NCI-H1092 treated with DMSO at 0.1 percent for 48 hours (cell line): ENCODE measurements at places on chromosomes 4 and X.

- peak; percentile 73 for DNase-seq
Observed at GRCh38 chrX:110853610-110854009, 58.0 kb upstream of the CHRDL1 start.

- DNase-seq, result no peak
Observed at GRCh38 chr4:40890764-40891163, 141.0 kb downstream of the NSUN7 start.

- no peak for DNase-seq
Observed at GRCh38 chr4:100504086-100504874, 13.5 kb downstream of the EMCN start.

DNA sequence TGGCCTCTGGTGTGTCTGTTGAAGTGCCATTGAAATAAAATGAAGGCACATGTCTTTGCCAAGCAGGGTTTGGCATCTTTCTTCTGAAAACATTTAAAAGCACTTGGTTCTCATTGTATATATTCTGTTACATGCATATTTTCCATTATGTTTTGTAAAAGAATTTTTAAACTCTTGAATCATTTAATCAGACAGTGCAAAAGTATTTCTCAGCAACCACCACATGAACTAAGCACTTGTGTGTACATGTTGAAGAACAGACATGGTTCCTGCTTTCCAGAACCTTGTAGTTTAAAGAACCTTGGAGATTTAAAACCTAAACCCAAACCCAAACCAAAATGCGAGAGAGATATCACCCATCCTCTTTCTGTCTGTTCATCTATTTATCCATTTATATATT lies 220.3 kb upstream of the GIMD1 start:
- no peak for DNase-seq

GRCh38 chr4:166400270-166400894 lies 527.3 kb downstream of the TLL1 start:
- DNase-seq, result peak; percentile 92

DNA sequence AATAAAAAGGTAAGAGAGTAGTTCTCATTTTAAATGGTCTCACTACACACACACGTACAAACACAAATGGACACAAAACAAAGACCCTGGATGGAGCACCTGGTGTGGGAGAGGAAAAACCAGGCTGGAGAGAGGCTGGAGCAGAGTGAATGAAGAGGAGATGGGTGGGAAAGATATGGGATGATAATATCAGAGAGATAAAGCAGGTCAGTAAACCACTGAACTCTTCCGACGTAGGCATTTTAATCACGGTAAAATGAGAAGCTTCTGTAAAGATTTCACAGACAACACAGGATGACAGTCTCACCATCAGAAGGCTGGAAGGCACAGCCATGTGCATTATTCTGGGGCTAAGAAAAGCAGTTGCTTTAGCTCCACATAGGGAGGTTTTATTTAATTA lies 532.8 kb downstream of the KCNIP4 start:
- DNase-seq, result peak; percentile 8

- no peak for DNase-seq
Observed at GRCh38 chr4:115310641-115311040, 197.2 kb upstream of the NDST4 start.

DNA sequence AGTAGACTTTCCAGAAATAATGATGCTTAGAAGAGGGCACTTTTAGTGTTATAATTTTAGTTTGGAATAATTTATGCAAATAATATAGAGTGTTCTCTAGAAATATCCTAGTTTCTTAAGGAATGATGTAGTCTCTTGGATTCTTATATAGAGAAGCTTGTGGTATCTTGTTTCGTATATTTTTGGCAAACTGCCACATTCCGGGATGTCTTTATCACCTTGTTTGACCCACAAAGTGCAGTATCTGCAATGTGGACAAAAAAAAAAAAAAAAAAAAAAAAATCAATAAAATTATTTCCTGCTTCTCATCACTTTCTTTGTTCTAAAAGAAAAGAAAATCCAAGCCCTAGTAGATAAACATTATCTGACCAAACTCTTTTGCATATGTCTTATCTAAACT lies 1577.7 kb upstream of the TENM3 start:
- DNase-seq, result no peak

DNA sequence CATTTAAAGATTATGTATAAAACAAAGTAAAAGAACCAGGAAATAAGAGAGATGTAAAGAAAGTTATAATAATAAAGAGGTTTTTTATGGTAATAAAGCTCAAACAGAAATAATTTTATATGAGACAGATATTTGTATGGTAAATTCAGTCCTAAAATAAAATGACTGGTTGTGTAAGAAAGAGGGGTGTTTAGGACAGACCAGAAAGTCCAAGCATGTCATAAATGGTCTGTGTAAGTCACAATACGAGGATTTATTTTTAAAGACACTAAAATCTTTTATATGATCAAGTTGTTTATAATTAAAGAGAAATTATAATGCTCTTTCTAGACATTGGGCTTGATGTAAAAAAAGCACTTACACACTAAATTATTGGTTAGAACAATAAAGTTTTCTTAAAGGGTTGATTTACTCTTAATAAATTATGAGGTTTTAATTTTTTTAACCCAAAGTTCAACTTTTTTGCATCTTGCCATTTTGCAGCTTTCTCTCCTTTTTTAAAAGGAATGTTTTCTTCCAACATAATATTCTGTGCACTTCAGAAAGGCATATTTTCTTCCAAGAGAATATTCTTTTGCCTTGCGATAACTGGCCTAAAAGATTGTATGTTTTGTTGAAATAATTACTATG lies 61.9 kb upstream of the TCEAL2 start:
- DNase-seq, result no peak

DNA sequence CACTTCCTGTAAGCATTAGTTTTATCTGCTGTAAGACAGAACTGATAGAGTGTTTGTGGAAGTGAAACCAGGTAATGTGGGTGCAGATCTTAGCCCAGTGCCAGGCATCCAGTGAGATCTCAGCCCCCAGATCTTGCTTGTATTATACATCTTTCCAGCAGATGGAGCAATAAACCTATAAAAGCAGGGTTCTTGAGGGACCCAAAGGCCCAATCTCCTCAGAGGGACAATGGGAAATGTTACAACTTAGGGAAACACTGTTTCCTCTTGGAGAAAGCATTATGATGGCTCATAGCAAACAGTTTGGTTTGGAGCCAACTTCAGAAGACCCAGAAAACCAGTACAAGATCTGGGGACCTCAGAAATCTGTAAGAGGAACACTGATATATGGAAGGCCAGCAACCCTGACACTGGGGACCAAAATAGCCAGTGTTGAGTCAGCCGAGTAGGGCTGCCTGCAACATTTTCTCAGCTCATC lies 206.3 kb downstream of the SLC7A11 start:
- peak; percentile 50 for DNase-seq

GRCh38 chrX:143648705-143649104 lies 12.8 kb upstream of the SLITRK4 start:
- peak; percentile 12 for DNase-seq
